Left cardiac atrium (tissue), 4 donors: ENCODE measurements at places on chromosomes 3 and 15. TPM values are rescaled to one million over a fixed set of nuclear protein-coding genes. Genes with fewer than 3 reads are reported as not detected.

Gene IL5RA
- 0.81 TPM for total RNA-seq

Gene NEIL1
- 12.1 TPM for total RNA-seq

Gene STAB1
- 195 TPM for total RNA-seq

Gene MASP1
- total RNA-seq = 74.7 TPM

Gene PARP16
- 4.6 TPM for total RNA-seq

Gene GLDN
- total RNA-seq = 1.5 TPM

Gene ZNF621
- 12.4 TPM for total RNA-seq

Gene CSPG5
- total RNA-seq = 0.60 TPM

Gene B3GALNT1
- 57.9 TPM for total RNA-seq

Gene CLDN1
- 4.5 TPM for total RNA-seq

Gene PTX3
- 51.1 TPM for total RNA-seq

DNA sequence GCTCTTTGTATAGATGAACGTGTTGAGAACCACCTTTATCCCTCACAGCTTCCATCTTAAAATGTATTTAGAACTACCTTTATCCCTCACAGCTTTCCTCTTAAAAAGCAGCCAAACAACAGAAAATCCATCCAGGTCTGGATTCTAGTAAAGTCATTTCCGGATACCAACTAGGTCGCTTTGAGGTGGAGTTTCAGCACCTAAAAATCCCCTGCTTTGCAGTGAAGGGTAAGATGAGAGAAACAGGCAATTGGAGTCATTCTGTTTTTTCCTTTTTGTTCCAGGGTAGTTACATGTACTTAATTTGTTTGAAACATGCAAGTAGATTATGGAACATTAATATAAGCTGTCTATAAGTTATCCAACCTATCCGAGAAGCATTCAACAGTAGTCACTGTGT is 192.0 kb downstream of the UBE2E2 start:
- no peak for DNase-seq

- no peak for DNase-seq
Observed at GRCh38 chr3:139113993-139114375, 69.3 kb upstream of the PRR23C start.

- no peak for DNase-seq
Observed at GRCh38 chr3:175075269-175075668, 216.1 kb downstream of the NAALADL2 start.

- no peak for DNase-seq
Observed at GRCh38 chr3:125256675-125257074, 44.1 kb upstream of the SLC12A8 start.

GRCh38 chr3:114406922-114407321 is 113.1 kb downstream of the TIGIT start:
- DNase-seq = no peak

DNA sequence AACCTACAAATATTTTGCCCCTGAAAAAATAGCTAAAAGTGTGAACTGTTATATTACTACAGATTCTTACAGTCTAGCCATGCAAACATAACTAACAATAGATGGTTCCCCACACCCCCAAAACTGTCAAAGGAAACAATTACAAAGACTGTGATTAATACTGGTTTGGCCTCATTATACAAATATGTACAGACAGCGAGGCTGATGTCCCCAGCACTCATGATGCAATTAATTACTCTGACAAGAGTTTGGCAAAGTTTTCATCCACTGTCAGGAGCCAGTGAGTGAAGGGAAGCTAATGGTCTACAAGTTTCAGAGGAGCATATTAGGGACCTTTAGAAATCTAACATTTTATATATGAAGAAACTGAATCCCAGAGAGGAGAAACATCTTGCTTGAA is 61.0 kb downstream of the HMG20A start:
- DNase-seq = no peak

DNA sequence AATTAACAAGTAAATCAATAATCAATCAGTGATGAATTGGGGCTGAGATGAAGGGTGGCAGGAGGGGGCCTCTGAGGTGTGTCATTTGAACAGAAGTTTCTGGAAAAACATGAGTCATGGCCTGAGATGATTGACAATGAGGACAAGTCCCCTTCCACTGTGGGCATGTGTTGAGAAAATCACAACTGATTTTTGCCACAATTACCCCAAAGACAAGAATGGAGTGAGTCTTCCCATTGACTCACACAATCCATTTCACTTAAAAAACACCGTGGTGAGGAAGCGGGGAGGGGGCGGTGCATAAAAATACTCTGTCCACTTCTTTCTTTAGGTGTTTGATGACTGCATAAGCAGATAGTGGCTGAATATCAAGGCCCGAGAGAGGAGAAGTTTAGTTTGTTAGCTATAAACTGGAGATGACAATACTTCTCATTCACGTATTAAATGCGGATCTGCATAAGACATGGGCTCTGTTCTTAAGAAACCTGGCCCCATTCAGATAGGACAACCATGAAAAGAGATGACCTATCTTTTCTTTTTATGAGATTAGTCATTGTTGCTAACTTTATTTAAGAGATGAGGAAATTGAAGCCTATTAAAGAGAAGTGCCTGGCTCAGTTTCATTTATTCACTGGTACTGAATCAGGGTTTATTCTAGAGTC is 34.7 kb downstream of the SHC4 start:
- no peak for DNase-seq

- no peak for DNase-seq
Observed at GRCh38 chr3:98199020-98199419, 32.5 kb downstream of the OR5H15 start.

DNA sequence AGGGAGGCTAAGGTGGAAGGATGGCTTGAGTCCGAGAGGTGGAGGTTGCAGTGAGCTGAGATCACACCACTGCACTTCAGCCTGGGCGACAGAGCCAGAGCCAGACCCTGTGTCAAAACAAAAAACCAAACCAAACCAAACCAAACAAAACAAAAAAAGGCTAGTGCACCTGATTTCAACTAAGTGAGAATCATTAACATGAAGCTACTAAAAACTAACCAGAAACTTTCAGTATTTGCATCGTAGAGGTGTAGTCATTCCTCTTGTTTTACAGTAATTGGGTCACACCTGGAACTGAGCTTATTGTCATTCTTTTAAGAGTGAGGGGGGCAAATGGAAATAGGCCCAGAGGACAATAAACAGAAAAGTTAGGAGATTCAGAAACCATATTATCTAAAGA is 58.5 kb downstream of the ST6GAL1 start:
- no peak for DNase-seq

DNA sequence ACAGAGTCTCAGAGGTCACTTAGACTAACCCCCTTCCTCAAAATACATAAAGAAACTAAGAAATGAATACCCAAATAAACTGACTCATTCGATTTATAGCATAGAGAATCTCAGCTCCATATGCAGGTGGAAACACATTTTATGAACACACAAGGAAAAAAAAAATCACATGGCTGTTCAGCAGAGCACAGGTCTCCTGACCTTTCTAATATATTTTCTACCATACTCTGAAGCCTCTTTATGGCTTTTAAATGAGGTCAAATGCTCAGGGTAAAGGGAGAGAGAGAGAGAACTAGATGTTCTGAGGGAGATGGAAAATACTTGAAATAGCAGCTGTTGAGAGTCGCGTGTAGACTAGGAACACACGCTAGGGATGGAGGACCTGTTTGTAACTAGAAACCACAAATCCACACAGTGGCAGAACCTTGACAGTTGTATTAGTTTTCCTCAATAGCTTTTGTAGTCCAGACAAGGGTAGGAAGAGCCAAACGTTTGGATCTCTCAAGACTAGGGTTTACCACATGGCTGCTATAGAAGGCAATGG is 165.3 kb downstream of the FMN1 start:
- DNase-seq = no peak

DNA sequence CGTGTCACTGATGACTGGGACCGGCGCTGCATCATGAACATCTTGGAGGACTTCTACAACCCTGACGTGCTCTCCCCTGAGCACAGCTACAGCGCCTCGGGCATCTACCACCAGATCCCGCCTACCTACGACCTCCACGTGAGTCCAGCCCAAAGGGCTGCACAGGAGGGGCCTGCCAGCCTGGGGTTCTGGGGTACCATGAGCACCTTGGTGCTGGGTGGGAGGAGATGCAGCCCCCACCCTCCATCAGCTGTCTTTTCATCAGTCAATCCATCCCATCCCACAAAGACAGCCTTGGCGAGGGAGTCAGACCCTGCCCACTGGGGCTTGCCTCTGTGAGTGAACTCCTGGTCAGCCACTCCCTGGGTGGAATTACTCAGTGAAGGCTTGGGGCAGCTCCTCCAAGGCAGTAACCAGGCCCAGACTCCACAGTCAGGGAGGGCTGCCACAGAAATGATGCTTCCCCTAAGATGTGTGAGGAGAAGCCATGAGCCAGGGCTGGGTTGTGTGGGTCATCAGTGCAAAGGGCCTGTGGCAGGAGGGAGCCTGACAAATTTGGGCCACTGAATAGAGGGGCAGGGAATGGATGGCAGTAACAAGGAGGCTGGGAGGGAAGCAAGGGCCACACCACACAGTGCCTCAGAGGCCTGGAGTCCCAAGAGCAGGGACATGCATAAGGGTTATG is 47.9 kb downstream of the SEMA3G start:
- peak; percentile 15 for DNase-seq

DNA sequence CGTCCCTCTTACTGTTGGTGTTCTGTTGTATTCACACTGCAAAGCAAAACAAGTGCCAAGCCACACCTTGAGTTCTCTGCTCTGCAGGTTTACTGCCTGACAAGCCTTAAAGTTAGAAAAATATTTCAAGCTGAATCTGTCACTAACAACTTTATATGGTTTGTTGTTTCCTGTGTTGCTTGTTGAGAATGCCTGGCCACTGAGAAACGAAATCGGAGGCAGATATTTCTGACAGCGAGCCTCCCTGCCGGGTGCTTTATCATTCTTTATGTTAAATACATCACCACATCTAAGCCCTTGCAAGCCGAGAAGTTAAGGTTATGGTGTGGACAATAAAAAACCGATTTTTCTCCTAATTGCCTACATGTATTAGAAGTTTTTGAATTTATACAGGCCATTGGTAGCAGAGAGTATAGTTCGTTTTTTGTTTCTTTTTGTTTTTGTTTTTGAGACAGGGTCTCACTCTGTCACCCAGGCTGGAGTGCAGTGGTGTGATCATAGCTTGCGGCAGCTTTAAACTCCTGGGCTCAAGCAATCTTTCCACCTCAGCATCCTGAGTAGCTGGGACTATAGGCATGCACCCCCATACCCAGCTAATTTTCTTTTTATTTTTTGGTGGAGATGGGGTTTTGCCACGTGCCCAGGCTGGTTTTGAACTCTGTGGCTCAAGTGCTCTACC is 188.4 kb upstream of the ICE2 start:
- no peak for DNase-seq

GRCh38 chr3:9194509-9195184 is 54.8 kb downstream of the SRGAP3 start:
- no peak for DNase-seq

GRCh38 chr15:26191193-26191592 is 328.1 kb upstream of the ATP10A start:
- peak; percentile 28 for DNase-seq

GRCh38 chr3:143529018-143529478 is 319.2 kb downstream of the SLC9A9 start:
- no peak for DNase-seq

DNA sequence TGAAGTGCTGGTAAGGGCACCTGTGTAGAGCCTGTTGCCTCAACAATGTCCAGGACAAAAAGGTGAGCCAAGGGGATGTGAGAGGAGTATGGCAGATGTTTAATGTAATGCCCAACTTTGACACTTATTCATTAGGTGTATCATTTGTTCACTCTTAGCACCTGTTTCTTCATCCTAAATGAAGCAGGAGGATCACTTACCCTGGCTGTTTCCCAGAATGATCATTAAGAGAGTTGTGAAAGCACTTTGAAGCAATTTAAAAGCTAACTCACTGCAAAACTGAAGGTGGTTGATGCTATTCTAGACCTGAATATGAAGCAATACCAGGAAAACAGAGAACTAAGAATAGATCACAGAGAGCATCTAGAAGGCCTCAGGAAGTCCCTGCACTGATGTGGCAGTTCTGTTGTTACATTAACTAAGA is 3.4 kb upstream of the HHLA2 start:
- DNase-seq = no peak

DNA sequence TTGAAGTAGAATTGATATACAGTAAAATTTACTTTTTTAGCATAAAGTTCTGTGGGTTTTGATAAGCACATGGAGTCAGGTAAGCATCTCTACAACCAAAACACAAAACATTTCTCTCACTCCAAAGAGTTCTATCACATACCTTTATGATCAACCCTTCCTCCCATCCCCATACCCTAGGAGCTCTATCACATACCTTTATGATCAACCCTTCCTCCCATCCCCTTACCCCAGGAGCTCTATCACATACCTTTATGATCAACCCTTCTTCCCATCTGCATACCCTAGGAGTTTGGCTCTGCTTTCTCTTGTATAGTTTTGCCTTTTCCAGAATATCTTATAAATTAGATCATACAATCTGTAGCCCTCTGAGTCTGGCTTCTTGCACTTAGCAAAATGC is 315.1 kb downstream of the ROBO2 start:
- no peak for DNase-seq

GRCh38 chr3:97952872-97953271 is 19.4 kb downstream of the RIOX2 start:
- DNase-seq = no peak

DNA sequence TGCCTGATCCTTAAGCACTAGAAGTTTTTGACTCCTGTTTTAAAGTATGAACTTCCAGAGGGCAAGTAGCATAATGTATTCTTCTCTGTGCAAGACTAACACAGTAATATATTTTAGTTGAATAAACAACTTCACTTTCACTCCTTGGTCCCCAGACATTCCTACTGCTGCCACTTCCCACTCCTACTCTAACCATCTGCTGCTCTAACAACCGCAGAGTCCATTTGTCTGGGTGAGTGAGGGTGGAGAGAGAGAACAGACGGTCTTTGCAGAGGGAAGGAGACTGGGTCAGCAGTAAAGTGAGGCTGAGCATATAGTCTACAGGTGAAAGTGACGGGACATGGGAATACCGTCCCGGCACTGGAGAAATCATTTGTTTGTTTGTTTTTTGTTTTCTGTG is 301.0 kb upstream of the SLCO3A1 start:
- DNase-seq = no peak
